ENCODE measurements at places on chromosomes 1 and 21.

DNA sequence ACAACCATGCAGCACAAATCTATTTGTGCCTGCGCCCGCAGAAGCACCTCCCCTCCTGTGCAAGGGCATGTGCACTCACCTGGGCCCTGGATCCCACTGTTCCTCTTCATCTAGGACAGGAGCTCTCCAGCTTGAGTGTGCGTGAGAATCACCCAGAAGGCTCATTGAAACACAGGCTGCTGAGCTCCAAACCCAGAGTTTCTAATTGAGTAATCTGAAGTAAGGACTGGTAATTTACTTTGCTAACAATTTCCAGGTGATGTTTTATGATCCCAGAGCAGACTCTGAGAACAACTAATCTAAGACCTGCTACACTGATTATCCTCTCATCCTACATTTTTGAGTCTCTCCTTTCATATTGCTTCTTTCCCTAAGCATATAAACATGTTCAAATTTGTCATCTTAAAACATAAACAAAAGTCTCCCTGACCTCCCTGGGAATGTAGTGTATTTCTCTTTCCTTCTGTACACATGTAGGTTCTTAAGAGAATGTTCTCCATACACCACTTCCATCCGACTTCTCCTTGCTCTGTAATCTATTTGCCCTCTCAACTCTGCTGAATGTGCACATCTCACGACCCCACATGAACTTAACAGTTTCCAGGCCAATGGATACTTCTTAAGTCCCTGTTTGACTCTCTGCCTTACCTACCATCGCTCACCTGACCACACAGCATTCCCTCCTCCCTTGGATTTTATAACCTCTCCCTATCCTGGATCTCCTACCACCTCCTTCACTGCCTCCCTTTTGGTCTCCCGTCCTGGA is 522.5 kb downstream of the SMYD3 start:
- DNase-seq, result no peak

DNA sequence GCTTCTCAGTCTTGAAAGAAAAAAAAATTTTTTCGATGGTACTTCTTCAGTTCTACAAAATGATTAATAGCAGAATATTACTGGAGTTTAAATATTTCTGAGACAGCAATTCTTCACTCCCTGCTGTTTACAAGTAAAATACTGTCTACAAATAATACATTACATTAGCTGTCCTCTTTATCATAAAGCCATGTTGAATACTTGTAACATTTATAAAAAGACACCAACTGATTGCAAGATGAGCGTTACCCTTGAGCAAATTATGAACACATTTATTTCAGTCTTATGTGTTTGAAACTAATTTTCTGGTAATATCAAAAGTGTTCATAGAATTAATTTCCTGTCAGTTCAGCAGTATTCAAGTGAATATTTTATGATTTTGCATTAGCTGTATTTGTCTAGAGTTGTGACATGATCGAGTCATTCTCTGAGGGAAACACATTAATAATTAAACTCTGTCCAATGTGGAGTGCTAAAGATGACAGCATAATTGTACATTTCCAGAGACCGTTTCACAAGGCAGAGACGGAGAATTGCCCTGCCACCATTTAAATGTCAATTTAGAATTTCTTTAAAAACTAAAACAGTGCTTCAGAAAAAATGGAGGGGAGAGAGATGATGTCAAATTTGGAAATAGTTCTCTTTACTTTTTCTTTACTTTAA is 1359.0 kb upstream of the ADGRL4 start:
- no peak for DNase-seq

DNA sequence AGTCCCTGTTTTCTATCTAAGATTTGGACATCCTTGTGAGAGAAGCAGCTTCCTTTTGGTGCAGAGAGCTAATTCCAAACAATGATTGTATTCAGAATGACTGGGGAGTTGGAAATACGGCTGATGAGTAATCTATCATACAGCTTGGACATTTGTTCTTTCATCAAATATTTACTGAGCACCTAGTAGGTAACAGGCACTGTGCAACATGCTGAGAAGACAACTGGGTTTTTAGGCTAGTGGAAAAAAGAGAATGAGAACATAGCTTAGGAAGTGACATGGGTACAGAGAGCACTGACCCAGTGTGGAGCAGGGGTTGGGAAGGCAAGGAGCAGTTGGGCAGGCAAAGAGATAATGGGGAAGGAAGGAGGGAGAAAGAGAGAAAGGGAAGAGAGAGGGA is 87.5 kb downstream of the TBX19 start:
- no peak for DNase-seq

DNA sequence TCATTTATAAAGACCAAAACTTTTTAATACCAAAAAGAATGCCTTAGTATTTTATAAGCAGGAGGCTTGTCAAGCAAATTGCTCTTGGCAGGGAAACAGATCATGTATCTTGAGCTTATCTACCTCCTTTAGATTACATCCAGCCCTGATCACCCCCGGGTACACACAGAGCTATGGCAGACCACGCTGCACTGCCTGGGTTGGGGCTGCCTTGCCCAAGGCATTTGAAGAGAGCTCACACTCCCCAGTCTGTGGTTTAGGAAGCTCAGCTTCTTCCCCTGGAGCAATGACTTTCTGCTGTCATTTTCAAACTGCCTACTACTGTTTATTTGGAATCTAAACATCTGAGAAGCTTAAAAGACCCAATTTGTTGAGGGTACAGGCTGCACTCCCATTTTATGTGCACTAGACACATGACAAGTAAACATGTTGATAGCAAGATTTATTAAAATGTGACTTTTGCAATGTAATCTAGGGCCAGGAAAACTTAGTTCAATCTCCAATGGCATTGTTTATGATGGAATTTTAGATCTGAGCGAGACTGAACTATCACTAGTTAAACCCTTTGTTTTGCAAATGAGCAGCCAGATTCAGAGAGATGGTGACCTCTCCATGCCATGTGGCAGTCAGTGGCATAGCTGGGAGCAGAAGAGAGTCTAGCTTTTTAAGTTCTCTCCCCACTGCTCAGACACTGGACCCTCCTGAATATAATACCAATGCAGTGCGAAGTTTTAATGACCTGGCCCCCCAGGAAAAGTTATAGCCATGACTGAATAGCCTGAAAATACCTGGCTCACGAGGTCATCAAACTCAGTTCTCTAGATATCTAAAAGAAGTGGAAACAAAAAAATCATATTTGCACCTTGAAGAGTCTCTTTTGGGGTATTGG is 214.9 kb downstream of the HLX start:
- DNase-seq, result no peak

- no peak for DNase-seq
Observed at GRCh38 chr1:27076803-27077202, 64.2 kb upstream of the TENT5B start.

DNA sequence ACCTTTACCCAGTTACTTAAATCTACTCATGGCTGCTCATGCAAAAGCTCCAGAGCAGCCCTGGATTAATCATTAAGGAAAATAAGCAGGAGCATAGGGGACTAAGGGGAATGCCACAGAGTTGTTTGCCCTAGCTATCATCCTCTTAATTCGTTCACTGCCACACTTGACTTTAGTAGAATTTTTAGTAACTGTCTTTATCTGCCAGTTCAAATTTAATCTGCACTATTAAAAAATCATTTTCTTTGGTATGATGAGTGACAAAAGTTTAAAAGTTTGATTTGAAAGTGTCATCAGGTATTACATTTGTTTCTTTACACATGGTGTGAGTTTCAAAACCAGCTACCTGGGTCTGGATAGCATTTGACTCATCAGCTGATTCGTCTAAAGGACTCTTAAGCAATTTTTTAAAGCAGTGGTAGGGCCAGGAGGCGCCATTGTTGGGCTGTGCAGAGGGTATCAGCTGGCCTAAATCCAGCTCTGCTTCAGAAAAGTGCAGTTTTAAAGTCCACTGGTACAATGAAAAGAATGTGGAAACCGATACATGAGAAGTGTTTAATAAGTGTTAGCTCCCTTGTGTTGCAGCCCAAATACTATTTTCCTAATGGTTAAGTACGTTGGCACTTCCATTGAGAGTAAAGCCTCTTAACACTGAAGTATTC is 69.9 kb upstream of the DR1 start:
- DNase-seq, result no peak

DNA sequence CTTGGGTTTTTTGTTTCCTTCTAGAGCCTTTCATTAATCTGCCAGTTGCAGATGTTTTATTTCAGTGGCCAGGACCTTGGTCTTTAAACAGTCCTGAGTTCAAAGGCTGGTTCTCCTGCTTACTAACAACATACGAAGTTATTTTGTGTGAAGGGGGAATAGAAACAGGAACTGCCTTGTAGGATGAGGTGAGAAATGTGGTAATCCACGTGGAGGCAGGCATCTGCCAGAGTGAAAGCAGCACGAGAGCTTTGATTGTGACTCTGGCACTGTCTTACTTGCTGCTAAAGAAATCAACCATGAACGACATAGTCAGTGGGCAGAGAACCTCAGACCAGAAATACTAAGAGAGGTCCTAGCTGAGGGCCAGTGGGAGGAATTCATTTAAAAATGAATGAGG is 30.4 kb downstream of the TMEM63A start:
- no peak for DNase-seq

- DNase-seq, result no peak
Observed at GRCh38 chr1:37553598-37553926, 531 bp downstream of the SNIP1 start.

- no peak for DNase-seq
Observed at GRCh38 chr1:46203738-46204405, 738 bp downstream of the LURAP1 start.

DNA sequence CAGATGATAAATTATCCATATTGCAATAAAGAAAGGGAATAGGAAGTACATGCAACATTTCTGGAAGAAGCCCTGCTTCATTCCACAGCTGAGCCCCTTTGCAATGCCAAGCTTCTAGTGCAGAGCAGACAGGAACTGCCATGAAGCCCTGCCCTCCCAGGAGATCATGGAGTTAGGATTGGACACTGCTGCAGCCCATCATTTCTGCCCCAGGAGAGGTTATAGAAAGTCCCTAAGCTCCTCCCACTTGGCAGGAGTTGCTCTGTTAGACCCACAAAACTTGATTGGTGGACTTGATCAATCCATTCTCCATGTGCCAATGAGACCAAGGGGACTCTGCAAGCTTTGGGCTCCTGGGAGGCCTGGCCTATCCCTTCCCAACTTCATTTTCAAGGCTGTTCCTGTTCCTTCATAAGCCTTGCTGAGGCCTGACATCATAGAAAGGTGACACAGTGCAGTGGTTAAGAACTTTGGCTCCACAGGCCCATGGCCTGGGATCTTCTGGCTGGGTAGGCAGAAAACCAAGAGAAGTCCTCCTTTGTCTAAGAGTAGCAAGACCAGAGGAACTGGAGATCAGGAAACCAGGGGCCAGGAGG is 1.3 kb upstream of the LAPTM5 start:
- no peak for DNase-seq

DNA sequence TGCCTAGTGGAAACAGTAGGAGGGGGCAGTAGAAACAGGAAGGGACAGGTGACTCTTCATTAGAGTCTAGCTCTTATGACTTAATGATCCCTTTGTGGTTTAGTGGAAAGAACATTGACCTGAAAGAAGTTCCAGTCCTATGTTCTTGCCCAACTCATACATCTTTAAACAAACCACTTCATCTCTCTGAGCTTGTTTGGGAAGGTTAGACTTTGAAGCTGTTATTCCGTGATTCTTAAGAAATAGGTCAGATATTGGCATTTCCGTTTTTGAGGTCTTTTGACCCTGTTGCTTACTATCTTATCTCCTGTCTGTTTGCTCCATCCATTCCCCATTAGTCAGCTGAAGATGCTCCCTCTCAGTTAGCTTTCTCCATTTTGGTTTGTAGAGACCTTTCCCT is 38.5 kb downstream of the MTR start:
- no peak for DNase-seq

GRCh38 chr21:26469789-26470188 is 103.3 kb downstream of the CYYR1 start:
- no peak for DNase-seq

DNA sequence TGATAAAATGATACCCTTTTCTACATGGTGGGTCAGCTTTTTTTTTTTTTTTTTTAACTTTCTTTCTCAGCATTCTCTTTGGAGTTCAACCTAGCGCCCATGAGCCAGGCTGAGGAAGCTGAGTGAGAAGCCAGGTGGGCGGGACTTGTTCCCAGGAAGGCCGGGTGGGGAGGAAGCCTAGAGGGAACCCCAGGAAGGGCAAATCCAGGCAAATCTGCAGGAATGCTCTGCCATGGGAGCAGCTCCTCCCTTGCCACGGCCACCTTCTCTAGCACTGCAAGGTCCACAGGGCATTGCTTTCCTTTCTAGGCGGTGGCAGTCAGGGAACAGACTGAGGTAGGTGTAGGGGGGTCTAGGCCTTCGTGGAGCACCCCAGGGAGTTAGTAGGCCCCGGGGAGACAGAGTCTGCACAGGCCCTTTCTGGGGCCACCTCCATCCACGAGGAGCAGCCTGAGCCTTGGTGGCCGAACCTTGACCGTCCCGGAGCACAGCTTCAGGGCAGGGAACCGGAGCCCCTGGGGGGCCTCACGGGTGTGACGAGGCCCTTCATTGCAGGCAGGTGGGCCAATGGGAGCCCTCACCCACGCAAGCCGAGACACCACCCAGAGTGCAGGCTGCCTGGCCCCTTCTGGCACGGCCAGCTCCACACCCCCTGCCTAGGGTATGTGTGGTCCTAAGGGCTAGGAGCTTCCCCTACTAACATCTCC is 18.2 kb upstream of the CCDC27 start:
- no peak for DNase-seq

DNA sequence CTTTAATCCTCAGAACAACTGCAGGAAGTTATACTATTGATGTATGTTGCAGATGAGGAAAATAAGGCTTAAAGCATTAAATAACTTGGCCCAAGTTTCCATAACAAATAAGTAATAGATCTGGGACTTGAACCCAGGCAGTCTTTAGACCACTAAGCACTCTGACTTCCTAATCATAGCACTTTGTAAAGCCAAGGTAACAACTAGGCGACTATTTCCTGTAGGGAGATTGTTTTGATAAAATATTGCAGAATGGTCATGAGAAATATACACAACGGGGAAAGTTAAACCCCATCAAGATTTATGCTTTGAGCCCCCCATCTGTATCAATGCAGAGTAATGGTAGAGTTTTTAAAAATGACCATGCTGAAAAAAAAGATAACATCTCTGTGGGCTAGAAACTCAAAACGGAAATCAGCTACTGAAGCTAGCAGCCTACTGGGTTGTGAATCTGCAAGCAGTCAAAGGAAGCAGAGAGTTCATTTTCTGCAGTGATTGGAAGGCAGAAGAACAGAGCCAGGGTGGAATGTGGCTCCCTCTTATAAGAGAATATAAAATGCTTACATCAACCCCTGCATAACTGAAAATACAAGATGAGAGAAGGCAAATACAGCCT is 111.2 kb upstream of the OLIG2 start:
- no peak for DNase-seq

DNA sequence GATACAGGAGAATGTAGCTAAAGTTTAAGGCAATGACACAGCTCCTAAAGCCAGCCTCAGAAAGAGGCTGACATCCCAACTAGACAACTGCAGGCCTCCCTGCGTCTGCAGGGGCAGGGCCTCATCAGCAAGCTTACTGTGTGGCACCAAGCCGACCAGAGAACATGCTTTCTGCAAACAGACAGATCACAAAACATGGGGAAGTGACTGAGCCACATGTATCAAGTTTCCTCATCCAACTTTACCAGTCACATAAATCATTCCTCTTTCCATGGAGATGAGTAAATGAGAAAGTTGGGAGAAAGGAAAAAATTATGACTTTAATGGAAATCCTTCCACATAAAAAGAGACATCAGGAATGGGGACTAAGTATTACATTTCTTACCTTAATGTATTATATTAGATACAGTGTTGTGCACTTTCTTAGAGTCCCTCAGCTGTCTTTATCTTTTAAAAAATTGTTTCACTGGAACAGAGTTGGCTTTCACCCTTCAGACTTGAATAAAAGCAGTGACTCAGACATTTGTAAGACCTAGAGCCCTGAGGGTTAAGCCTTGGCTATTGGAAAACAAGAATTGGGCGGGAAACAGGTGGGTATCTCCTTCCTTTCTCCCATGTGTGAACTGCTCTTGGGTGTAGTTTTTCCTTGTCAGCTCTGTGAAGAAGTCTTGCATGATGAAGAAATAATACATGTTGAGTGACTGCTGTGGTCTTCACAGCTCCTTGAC is 305.7 kb upstream of the SNX7 start:
- DNase-seq, result no peak
